Osteoblast (primary cell): ENCODE measurements at places on chromosomes 2 and 18. TPM values are rescaled to one million over a fixed set of nuclear protein-coding genes. Genes with fewer than 3 reads are reported as not detected.

The CXCR2 gene
- not detected in 2 replicates for total RNA-seq

The DSG1 gene
- not detected in 2 replicates for total RNA-seq

The ASB1 gene
- 26.5 and 27.9 TPM in 2 replicates for total RNA-seq

The EFEMP1 gene
- total RNA-seq = 1,402 and 1,564 TPM in 2 replicates

The TTC31 gene
- total RNA-seq = 17.0 and 18.3 TPM in 2 replicates

The TSPYL6 gene
- total RNA-seq = not detected in 2 replicates

The LBX2 gene
- total RNA-seq = 4.1 and 5.4 TPM in 2 replicates

The CFC1 gene
- not detected in 2 replicates for total RNA-seq

The RABL2A gene
- 9.4 and 20.3 TPM in 2 replicates for total RNA-seq

The SERPINB8 gene
- 30.4 and 31.8 TPM in 2 replicates for total RNA-seq

The KRTCAP3 gene
- total RNA-seq = under 0.01 and 0.72 TPM in 2 replicates

The DES gene
- total RNA-seq = 0.72 and 1.2 TPM in 2 replicates

The MERTK gene
- 0.59 and 0.72 TPM in 2 replicates for total RNA-seq

The LRP1B gene
- under 0.01 TPM in 1 of 2 replicates, not detected in the other for total RNA-seq

The COL5A2 gene
- 632 and 879 TPM in 2 replicates for total RNA-seq
